Stimulated activated CD4-positive, alpha-beta T cell treated with anti-CD3 and anti-CD28 coated beads, Interleukin-4, amount 100 ng/mL, for 24 hours (primary cell): ENCODE measurements at places on chromosomes 5 and 9.

DNA sequence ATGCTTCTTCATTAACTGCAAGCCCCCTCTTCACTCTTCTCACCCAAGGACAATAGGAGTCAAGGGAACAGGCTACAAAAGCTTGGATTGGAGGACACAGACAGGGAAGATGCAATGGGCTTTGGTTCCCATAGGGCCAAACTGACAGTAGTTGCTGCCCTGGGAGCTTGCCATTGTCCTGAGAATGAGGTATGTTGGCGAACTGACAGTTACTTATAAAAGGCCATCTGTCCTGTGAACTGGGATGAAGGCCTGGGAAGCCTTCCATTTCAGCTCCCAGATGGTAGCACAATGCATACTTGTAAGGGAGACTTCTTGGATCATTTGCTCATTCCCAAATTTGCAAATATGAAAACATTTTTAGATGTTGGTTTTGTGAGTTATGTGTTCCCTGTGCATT, 88.9 kb downstream of the SNCAIP start:
- DNase-seq, result no peak

DNA sequence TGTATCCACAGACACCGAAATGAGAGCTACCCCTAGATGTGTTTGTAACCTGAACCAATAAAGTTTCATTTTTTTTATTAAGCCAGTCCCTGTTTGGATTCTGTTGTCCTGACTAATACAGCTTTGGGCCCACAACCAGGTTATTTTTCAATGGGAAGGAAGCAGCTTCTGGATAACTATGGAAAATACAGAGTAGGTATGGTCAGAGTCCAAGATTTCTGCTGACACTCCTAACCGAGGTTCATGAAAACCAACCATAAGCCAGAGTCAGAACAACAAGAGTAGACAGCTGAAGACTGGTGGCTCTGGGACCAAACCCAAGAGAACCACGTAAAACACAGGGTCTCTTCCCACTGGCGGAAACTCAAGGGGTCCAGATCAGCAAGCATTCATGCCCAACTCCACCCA, 10.8 kb downstream of the KLF9 start:
- no peak for DNase-seq

- no peak for DNase-seq
Measured at GRCh38 chr5:135477613-135478066, 25.5 kb upstream of the TIFAB start.

GRCh38 chr9:89629081-89629976, 24.5 kb downstream of the GADD45G start:
- no peak for DNase-seq

- DNase-seq, result no peak
Measured at GRCh38 chr9:108815156-108815555, 40.6 kb downstream of the ACTL7B start.

- no peak for DNase-seq
Measured at GRCh38 chr5:124698770-124699169, 47.7 kb downstream of the ZNF608 start.

DNA sequence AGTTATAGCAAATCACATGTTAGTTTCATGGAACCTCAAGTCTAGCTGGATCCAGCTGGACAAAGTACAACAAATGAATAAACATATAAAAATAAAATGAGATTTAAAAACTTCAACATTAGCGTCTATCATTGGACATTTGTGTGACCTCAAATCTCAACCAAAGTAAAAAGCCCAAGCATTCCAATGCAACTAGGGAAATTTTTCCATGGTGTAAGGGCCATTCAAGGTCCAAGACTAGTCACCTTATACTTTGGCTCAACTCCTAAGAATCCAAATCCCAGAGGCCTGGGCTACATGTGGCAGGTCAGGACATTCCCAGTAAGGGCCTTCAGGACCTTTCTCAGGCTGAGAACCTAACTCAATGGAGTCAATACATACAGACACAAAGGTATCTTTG, 137.4 kb upstream of the DMAC1 start:
- no peak for DNase-seq

DNA sequence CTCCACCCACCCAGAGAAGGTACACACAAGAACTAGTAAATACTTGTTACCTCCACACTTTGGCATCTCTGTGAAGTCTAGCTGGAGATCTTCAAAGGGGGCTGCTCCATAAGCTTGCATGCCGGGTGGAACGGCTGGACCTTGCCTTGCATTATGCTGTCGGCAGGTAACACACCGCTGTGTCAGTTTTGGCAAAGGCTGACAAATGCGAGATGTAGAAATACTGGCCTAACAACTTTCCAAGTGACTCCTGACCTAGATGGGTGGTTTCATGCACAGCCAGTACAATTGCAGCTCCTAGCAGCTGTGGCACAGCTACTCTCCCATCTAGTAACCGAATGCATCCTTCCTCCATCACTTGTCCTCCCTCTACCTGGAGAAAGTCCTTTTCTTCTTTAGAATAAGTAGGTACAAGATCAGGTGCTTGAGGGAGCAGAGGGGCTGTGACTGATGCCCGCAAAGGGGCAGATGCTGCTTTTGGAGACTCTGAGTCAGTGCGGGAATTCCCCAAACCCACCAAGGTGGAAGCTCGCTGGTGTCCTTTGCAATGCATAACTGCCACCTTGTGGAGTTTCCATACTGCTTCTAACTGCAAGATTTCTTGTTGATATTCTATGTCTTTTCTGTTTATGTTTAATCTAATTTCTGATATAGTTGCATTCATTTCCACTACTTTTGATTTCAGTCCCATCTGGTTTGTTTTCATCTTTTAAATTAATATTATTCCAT, 78.4 kb downstream of the TMEM161B start:
- DNase-seq, result peak; percentile 45

DNA sequence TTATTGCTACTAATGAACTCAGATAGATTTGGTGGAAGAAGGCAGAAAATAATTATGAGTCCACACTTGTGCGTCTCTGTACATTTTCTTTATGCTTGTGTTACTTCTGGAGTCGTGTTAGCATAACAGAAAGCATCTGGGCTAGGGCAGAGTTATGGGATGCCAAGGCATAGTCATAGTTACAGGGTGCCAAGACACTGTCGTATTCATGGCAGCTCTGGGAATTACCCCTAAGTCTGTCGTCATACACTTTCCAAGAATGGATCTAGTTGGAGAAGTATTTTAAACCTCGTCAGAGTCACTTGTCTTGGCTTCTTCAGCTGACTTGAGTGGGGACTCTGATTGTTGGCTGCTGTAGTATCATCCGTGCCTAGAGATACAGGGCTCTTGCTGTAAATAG, 27.7 kb downstream of the CAMK4 start:
- no peak for DNase-seq

GRCh38 chr5:101860563-101860962, 435.5 kb downstream of the SLCO4C1 start:
- no peak for DNase-seq

GRCh38 chr5:168693297-168693696, 114.1 kb upstream of the PANK3 start:
- DNase-seq, result no peak

DNA sequence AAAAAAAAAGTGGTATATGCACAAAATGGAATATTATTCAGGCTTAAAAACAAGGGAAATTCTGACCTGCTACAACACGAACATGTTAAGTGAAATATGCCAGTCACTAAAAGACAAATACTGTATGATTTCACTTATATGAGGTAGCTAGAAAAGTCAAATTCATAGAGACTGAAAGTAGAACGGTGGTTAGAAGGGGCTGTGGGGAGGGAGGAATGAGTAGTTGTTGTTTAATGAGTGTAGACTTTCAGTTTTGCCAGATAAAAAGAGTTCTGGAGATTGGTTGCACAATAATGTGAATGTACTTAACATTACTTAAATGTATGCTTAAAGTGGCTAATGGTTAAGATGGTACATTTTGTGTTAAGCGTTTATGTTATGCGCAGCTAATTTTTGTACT, 79.5 kb upstream of the IL12B start:
- peak; percentile 43 for DNase-seq

- no peak for DNase-seq
Measured at GRCh38 chr5:100311806-100312205, 223.4 kb upstream of the FAM174A start.

- DNase-seq, result no peak
Measured at GRCh38 chr9:111928359-111928720, 31.7 kb downstream of the UGCG start.

- no peak for DNase-seq
Measured at GRCh38 chr9:80158554-80159170, 586.9 kb downstream of the TLE4 start.

DNA sequence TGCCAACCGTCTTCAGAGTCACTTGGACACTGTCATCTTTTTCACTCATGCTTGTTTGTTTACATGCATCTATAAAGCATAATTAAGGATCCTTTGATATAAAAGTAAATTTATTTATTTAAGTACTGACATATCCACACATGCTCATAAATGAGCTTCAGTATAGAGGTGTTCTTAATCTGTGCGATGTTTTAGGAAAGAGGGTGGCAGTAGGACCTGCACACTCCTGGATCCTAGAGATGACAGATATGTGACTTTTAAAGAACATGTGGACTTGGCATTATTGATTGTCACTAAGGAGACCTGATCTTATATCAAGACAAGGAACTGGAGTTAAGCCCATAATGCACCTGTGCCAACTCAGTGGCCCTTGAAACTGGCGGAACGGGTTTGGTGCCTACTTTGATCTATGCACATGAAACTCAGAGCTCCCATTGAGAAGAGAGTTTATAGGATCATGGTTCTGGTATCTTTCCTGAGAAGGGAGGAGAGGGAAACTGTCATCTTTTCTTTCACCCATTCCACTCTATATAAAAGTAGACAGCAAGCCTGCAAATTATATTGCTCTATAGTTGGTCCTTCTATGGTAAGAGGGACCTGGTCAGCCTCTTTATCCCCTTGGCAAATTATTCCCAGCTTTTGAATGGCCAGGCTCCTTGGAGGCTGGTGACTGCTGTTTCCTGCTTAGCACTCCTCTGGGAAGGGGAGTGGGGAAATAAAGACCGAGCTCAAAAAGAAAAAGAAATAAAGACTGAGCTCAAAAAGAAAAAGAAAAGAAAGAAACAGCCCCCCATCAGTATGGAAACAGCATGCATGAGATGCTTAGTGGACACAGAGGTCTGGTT, 57.8 kb upstream of the LIFR start:
- DNase-seq, result no peak

DNA sequence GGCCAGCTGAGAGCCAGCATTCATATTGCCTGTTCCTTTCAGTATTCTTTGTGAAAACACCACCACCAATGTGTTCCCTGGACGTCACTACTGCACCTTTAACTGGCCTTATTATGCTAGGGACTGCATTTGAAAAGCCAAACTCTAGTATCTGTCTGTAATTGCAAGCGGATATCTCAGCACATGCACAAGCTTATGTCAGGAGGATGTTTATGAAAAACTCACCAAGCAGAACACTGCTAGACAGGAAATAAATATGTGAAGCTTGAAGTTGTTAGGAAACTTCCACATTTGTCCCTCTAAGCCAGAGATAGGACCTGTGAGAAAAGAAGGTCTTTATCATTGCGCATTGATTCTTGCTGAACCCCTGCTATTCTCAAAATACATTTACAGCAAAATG, 135.4 kb upstream of the CCDC152 start:
- no peak for DNase-seq

DNA sequence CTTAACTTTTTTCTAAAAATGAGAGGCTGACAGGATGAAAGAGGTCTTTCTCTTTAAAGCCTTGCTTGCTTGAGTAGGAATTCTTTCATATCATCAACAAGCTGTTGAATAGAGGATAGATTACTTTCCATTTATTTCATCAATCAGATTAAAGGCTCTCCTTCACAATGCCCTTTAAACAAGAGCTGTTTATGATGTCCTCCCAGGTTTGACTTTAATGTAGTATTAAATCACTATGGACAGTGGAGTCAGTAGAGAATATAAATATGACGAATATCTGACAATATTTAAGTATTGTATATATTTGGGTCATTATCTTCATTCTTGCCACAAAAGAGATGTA, 282.0 kb downstream of the ISL1 start:
- DNase-seq, result no peak

DNA sequence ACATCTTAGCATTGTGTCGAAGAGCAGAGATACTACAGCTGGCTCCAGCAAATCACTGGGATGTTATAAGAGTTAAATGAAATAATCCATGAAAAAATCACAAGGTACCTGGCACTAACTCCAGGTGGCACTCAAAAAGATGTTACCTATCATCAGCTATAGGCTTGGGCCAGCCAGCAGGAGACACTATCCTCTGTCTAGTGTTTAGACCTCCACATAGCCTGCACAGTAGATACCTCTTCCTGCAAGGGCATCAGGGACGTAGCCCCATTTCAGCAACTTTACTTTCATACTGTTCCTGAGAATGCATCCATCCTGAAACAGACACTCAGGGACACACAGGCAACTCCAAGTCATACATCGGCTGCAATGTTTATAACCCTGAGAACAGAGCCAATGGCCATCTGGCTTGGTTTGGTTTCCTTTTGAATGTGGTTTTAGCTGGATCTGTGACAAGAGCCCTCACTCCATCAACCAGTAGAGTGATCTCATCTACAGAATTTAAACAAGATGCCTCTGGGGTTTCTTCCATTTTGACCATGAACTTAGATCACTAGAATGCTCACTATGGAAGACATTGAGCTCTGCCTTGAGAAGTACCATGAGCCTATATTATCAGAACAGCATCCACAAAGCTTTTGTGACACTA, 69.9 kb downstream of the TLE1 start:
- DNase-seq, result no peak

- DNase-seq, result no peak
Measured at GRCh38 chr5:76190356-76190755, 107.2 kb downstream of the SV2C start.

GRCh38 chr5:96459313-96460121, 26.5 kb upstream of the PCSK1 start:
- DNase-seq, result no peak

DNA sequence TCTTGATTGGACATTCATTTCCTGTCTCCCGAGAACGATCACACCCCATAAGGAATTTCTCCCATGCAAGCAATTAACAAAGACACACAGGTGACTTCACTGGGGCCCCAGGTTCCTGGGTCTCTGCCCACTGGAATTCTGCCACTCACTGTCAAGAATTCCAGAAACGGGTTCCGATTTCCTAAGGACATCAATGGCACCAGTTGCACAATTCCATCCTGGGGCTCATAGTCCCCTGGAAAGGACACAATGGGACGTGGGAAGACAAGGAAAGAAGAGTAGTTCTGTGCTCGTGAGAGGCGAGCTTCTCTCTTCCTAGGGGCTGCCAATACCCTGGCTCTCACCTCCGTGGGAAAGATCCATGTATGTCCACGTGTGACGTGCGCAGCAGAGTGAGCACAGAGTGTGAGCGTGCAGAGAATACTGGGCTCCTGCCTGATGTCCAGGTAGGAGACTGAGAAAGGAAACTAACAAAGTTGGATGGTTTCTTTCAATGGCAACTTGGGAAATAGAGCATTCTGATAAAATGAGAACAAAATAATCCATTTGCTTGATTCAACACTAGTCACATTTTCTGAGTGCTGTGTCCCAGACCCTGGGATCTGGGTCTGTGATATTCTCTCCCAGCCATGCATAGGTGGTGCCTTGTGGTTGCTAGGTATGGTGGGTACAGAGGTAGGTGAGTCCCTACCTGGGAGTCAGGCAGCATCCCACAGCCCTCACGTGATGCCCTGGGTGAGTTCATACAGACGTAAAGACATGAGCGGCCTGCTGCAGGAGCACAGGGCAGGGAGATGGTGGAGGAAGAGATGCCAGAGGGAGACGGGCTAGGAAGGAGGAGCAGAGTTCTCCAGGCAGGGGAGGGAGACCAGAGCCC, 159.8 kb downstream of the COL23A1 start:
- no peak for DNase-seq
